ENCODE measurements at places on chromosomes 12 and 14. TPM values are rescaled to one million over a fixed set of nuclear protein-coding genes. Genes with fewer than 3 reads are reported as not detected.

Gene PIWIL1
- total RNA-seq, result not detected

Gene GPR135
- 6.7 TPM for total RNA-seq

Gene ZNF385A
- 1.8 TPM for total RNA-seq

Gene IL26
- total RNA-seq, result not detected

Gene ATP2B1
- 48.5 TPM for total RNA-seq

Gene PTPRQ
- 0.07 TPM for total RNA-seq

Gene KLRC4
- not detected for total RNA-seq

Gene DIO3
- 4.9 TPM for total RNA-seq

Gene FZD10
- total RNA-seq, result not detected

Gene LRRC43
- not detected for total RNA-seq

Gene SERPINA9
- not detected for total RNA-seq

Gene FOS
- total RNA-seq, result 103 TPM

Gene GPR137C
- 0.63 TPM for total RNA-seq

Gene PRH2
- total RNA-seq, result not detected

Gene SLC41A2
- total RNA-seq, result 20.4 TPM

Gene PRPF39
- total RNA-seq, result 19.2 TPM

Gene GAS2L3
- 27.8 TPM for total RNA-seq

Gene RGS6
- total RNA-seq, result not detected

Gene VRTN
- not detected for total RNA-seq

Gene KCNK13
- total RNA-seq, result 0.17 TPM

Gene SELPLG
- 0.73 TPM for total RNA-seq

Gene ANKRD33
- not detected for total RNA-seq

Gene RPL10L
- total RNA-seq, result not detected

Gene TTLL5
- 40.3 TPM for total RNA-seq

Gene HNRNPC
- total RNA-seq, result 772 TPM

Gene LIN7A
- total RNA-seq, result not detected

Gene OR4E2
- not detected for total RNA-seq

Gene TRIM9
- total RNA-seq, result 2.6 TPM

Data from PC-3 (cell line).